ENCODE measurements at places on chromosomes 3 and 15. TPM values are rescaled to one million over a fixed set of nuclear protein-coding genes. Genes with fewer than 3 reads are reported as not detected.

The CTXN2 gene
- polyA plus RNA-seq, result not detected

GRCh38 chr3:156158656-156159295 lies 38.4 kb downstream of the KCNAB1 start:
- H3K4me1 ChIP-seq, result no peaks in the 10 kb centered on the region
- H3K36me3 ChIP-seq, result no peaks in the 10 kb centered on the region
- no peak for DNase-seq
- no peak overlapping the region for H3K27ac ChIP-seq
- no peak overlapping the region for H3K4me3 ChIP-seq

DNA sequence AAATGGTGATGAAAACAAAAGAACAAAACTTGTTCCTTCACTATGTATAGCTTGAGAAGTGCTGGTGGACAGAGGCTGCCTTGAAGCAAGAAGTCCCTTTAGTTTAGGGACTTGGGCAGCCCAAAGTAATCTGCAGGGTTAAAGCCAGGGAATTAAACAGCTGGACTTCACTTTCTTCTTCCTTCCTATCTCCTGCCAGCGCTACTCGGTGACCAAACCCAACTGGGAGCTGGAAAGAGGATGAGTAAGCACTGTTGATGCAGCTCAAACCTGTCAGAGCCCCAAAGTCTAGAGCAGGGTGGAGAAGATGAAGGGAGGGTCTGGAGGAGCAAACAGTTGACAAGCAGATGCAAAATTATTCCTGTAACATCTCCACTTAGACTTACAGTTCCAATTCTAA lies 73.1 kb upstream of the FBN1 start:
- no peaks in the 10 kb centered on the region for H3K27me3 ChIP-seq
- H3K4me3 ChIP-seq, result no peak overlapping the region

The GRAMD1C gene
- polyA plus RNA-seq, result 0.36 TPM

DNA sequence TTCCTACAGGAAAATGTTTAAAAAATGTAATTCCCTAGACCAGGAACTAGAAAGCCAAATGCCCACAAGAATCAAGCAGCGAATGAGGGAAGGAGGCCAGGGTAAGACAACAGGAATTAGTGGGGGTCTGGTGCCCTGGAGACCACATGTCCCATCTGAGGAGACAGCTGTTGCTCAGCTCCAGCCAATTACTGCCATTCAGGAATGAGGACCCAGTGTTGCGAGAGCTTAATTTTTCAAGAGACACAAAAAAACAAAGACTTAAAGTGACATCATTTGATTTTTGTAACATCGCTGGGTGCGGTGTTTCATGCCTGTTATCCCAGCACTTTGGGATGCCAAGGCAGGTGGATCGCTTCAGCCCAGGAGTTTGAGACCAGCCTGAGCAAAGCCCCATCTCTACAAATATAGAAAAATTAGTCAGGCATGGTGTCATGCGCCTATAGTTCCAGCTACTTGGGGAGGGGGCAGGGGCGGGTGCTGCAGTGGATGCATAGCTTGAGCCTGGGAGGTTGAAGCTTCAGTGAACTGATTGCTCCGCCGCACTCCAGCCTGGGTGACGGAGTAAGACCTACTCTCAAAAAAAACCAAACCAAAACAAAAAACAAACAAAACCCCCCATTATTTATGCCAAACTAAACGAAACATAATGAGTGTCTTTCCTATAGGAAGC lies 52.8 kb upstream of the LRIG1 start:
- H3K4me1 ChIP-seq, result no peaks in the 10 kb centered on the region
- no peak overlapping the region for H3K4me3 ChIP-seq

DNA sequence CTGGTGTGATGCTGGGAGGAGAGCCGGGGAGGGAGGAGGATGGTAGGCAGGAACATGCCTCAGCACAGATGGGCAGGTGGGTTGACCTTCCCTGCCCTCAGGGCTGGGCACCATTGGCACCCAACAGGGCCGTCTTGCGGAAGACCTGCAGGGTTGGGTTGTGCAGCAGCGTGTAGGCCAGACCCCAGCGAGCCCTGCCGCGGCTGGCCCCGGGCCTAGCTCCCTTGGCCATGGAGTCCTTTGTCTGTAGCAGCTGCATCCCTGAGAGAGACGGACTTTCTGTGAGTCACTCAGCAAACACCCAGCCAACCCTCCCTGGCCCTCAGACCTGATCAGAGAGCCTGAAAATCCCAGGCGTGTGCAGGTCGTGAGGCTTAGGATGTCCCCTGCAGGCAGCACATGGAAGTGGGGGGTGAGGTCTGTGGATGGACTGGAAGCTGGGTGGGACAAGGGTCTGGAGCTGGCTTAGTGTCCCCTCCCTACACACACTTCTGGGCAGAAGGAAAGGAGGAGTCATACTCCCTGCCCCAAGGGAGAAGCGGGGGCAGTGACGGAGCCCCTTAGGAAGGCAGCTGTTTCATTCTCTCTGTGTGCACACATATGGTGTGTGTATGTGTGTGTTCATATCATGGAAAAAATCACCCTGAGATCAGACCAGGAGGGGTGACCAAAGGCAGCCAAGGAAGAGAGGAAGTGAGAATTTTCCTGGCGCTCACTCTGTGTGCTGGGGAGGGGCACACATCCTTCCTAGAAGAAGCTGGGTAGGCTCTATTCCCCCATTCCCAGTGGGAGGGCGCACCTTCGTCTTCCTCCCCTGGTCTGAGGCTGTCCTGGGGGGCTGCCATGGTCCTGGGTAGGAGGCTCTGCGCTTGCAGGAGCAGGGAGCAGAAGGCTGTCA lies 6.7 kb downstream of the ISLR start:
- no peaks in the 10 kb centered on the region for H3K27me3 ChIP-seq
- no peak overlapping the region for H3K4me3 ChIP-seq
- H3K36me3 ChIP-seq, result no peaks in the 10 kb centered on the region
- no peaks in the 10 kb centered on the region for H3K4me1 ChIP-seq

DNA sequence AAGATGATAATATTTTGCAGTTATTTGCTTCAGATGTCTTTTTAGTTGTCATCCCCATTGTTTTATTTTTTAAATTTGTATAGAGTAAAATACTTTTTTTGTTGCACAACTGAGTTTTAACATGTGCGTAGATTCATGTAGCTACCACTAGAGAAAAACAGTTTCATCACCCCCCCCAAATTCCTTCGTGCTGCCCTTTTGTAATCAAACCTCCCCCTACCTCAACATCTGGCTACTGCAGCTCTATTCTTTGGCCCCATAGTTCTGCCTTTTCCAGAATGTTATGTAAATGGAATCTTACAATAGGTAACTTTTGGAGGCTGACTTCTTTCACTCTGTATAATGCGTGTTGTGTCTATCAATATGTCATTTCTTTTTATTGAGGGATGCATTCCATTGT lies 232.0 kb upstream of the RASGRP1 start:
- H3K4me1 ChIP-seq, result no peaks in the 10 kb centered on the region
- H3K4me3 ChIP-seq, result no peak overlapping the region
- no peak overlapping the region for H3K27ac ChIP-seq
- H3K27me3 ChIP-seq, result no peaks in the 10 kb centered on the region
- H3K36me3 ChIP-seq, result no peaks in the 10 kb centered on the region

The KCNMB3 gene
- 0.85 TPM for polyA plus RNA-seq

The KIF15 gene
- 0.25 TPM for polyA plus RNA-seq

The SEMA3G gene
- polyA plus RNA-seq, result 6.5 TPM

The IL20RB gene
- 0.66 TPM for polyA plus RNA-seq

DNA sequence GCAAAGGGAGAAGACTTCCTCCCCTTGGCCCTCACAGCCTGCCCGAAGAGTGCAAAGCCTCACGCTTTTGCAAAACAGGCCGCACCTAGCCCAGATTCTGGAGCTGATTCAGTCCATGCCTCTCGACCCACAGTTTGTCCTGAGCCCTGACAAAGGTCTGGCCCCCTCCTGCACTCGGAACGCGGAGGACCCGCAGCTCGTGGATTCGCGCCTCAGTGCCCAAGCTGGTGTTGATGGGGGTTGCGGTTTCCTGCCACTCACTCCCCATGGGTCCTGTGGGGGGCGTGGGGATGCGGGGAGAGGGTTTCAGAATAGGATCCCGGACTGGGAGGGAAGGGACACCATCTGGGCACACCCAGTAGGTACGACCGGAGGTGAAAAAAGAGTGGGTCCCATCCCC lies 594 bp upstream of the CRABP1 start:
- no peaks in the 10 kb centered on the region for H3K36me3 ChIP-seq
- peaks cover 84% of the 10 kb centered on the region for H3K27me3 ChIP-seq
- H3K4me1 ChIP-seq, result peaks cover 8% of the 10 kb centered on the region
- H3K27ac ChIP-seq, result no peak overlapping the region
- H3K4me3 ChIP-seq, result no peak overlapping the region
- DNase-seq, result no peak

The ZIC1 gene
- 3.5 TPM for polyA plus RNA-seq

GRCh38 chr15:36577082-36577481 lies 2.3 kb upstream of the CDIN1 start:
- no peak for DNase-seq
- H3K4me3 ChIP-seq, result no peak overlapping the region
- H3K4me1 ChIP-seq, result peaks cover 27% of the 10 kb centered on the region
- no peaks in the 10 kb centered on the region for H3K36me3 ChIP-seq
- no peaks in the 10 kb centered on the region for H3K27me3 ChIP-seq
- peak overlapping the region; percentile 76 for H3K27ac ChIP-seq

DNA sequence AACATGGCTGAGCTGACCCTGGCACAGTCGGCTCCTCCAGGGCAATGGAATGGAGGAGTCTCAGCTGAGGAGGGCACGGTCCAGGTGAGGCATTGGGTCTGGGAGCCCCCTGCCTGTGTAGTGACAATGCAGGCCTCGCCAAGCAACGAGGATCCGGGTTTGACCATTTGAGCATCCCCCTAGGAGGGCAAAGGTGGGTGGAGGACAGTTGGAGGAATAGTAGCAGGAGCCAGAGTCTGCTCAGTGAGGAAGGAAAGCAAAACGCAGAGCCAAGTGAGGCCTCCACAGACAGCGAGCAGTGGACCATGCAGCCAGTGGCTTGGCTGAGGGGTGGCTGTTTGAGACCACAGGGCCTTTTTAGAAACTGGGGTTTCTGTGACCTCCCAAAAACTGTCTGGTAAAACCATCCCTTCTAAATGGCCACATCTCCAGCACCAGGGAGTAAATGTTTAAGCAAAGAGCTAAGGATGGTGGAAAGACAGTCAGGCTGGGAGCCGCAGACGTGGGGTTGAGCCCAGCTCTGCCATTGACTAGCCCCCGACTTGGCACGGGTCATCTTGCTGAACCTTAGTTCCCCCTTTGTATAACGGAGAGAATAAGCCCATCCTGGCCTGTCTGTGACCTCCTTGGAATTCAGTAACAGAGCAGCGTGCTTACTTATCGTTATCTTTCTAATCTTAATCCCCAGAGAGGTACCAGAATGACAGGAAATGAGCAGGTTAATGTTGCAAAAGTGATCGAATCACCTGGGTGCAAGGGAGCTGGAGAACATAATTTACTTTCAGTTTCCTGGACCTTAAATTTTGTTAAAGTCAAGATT lies 46.8 kb downstream of the CMTM6 start:
- H3K27me3 ChIP-seq, result no peaks in the 10 kb centered on the region
- H3K36me3 ChIP-seq, result no peaks in the 10 kb centered on the region
- no peak for DNase-seq
- H3K4me3 ChIP-seq, result no peak overlapping the region

GRCh38 chr3:37183375-37183831 lies 9.0 kb upstream of the LRRFIP2 start:
- no peaks in the 10 kb centered on the region for H3K27me3 ChIP-seq
- peak overlapping the region; percentile 56 for H3K27ac ChIP-seq
- no peaks in the 10 kb centered on the region for H3K36me3 ChIP-seq
- peaks cover 48% of the 10 kb centered on the region for H3K4me1 ChIP-seq

DNA sequence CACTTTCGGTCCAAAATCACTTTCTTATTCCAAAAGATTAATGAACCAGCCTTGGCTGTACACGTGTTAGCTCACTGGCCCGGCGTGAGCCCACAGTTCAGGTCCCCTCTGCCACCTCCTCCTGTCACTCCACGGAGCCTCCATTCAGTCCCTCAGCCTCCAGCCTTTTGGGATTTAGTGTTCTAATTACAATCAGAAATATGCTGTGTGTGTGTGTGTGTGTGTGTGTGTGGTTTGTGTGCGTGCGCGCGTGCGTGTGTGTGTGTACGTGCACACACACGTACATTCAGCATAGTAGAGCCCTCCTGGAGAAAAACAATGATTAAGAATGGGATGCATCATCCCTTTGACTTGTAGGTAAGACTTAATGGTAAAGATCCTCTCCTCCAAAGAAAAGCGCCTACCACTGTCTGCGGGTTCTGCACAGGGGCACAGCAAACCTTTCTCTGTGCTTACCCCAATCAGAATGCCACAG lies 801 bp downstream of the CA12 start:
- H3K4me3 ChIP-seq, result peak overlapping the region; percentile 66
- DNase-seq, result no peak
- no peak overlapping the region for H3K27ac ChIP-seq
- H3K27me3 ChIP-seq, result peaks cover 3% of the 10 kb centered on the region
- H3K4me1 ChIP-seq, result peaks cover 9% of the 10 kb centered on the region

- peak overlapping the region; percentile 96 for H3K27ac ChIP-seq
- no peaks in the 10 kb centered on the region for H3K27me3 ChIP-seq
- no peaks in the 10 kb centered on the region for H3K36me3 ChIP-seq
- H3K4me1 ChIP-seq, result peaks cover 53% of the 10 kb centered on the region
- peak overlapping the region; percentile 94 for H3K4me3 ChIP-seq
Observed at GRCh38 chr3:47163169-47164006, 525 bp downstream of the SETD2 start.

GRCh38 chr3:59326246-59327024 lies 276.6 kb upstream of the CFAP20DC start:
- DNase-seq, result no peak
- H3K4me3 ChIP-seq, result no peak overlapping the region
- no peaks in the 10 kb centered on the region for H3K4me1 ChIP-seq

The CA12 gene
- polyA plus RNA-seq, result 0.25 TPM

The EPHB1 gene
- polyA plus RNA-seq, result 6.3 TPM

- no peak for DNase-seq
- H3K27me3 ChIP-seq, result no peaks in the 10 kb centered on the region
- no peak overlapping the region for H3K4me3 ChIP-seq
Observed at GRCh38 chr15:101288905-101289513, 6.0 kb downstream of the SNRPA1 start.

DNA sequence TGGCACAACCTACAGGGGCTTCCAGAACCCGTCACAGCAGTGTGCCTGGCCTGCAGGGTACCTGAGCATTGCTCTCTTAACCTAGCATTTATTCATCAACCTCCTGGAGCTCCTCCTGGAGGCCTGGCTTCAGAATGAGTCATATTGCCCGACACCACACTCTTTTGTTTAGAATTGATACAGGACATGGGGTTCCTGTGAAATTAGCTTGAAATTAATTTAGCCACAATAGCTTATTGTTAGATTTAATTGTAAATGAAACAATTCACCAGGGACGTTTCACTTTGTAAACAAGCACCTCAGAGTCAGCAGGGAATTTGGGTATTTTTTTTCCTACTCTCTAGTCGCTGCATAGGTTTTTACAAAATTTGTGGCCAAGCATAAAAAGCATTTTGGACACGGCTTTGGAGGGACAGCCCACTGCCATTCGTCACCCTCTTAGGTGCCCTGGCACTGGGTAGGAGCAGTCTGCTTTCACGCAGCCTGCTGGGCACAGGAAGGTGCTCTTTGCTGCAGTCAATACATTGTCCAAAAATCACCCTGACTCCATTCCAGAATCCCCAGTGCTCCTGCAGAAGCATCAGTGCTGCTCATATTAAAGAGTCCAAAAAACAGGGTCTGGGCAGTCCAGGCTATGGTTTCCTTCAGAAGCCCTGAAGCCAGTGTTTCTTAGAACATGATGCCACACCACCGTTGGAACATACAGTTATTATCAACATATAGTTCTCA lies 60.8 kb upstream of the MEF2A start:
- no peaks in the 10 kb centered on the region for H3K36me3 ChIP-seq
- peaks cover 47% of the 10 kb centered on the region for H3K4me1 ChIP-seq
- DNase-seq, result no peak
- no peak overlapping the region for H3K4me3 ChIP-seq

- no peaks in the 10 kb centered on the region for H3K27me3 ChIP-seq
- DNase-seq, result no peak
- H3K4me3 ChIP-seq, result no peak overlapping the region
- peaks cover 60% of the 10 kb centered on the region for H3K4me1 ChIP-seq
- H3K27ac ChIP-seq, result peak overlapping the region; percentile 7
Observed at GRCh38 chr3:69750549-69750948, 11.3 kb downstream of the MITF start.

All from psoas muscle (tissue), 8 donors.